Upper lobe of left lung (tissue), 6 donors: ENCODE measurements at places on chromosomes 4 and X.

DNA sequence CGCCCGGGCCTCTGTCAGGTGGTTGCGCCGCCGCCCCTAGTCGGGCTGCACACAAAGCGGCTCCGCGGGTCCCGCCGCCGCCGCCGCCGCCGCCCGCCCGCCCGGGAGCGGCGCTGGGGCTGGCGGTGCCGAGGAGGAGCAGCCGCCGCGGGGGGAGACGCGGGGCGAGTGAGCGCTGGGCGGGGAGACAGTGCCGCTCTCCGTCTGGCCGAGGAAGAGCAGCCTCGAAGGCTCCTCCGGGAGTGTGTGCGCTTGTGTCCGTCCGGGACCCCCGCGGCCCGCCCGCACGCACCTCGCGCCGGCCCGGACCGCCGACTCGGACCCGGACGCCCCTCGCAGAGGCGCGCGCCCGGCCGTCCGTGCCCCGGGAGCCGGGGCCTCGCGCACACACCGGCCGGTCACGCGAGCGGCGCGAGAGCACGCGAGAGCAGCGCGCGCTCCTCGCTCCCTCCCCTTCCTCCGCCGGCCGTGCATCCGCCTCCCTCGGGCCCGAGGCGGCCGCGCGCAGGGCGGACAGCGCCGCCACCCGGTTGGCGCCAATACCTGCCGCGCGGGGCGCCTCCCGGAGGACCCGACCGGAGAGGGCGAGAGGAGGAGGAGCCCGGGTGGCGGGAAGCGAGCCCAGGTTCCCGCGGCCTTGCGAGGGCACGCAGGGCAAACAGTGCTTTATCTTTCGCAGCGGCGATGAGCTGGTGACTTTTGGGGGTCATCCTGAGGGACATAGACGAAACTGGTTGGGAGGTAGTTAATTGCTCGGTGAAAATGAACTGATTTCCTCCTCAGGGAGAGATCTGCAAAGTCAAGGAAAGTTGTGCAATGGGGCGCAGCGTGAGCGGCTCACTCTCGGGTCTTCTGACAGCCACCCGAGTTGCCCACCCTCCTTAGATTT is at the start of gene PDS5A:
Gene PDS5A, minus strand, starts transcription at position 423 of the 889 bp plus-strand sequence. CDS start 1,334 bp downstream, outside the sequence.
- peak; percentile 93 for DNase-seq

- no peak for DNase-seq
Observed at GRCh38 chr4:138851391-138852335, 163.9 kb upstream of the NOCT start.

DNA sequence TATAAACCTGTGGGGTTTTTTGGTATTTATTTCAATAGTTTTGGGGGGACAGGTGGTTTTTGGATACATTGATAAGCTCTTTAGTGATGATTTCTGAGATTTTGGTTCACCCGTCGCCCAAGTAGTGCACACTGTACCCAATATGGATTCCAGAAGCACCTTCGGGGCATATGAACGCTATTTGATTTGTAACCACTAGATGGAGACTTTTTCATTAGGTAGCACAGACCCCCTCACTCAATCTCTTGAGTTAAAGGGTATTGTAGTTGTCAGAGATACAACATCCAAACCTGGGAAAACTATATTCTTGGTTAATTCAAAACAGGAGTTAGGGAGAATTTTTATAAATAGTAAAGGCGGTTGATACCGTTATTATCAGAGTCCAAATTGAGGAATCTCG is 79.8 kb downstream of the SPANXN3 start:
- DNase-seq = no peak

DNA sequence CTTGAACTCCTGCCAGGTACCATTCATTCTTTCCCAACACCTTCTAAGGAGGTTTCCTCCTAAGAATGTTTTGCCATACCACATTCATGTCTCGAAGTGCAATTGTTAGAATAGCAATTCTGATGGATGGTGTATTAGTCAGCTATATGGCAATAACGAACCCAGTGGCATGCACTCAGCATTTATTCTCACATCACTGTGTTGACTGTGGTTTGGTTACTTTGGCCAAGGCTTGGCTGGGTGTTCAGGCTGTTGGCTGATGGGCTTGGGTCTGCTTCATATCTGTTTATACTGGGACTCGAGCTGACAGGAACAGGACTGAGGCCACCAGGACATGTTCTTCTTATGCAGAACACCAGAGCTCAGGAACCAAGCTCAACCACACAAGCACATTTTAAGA is 31.7 kb downstream of the PSAPL1 start:
- DNase-seq = no peak

GRCh38 chr4:85909851-85910250 is 434.9 kb downstream of the ARHGAP24 start:
- DNase-seq = peak; percentile 56

DNA sequence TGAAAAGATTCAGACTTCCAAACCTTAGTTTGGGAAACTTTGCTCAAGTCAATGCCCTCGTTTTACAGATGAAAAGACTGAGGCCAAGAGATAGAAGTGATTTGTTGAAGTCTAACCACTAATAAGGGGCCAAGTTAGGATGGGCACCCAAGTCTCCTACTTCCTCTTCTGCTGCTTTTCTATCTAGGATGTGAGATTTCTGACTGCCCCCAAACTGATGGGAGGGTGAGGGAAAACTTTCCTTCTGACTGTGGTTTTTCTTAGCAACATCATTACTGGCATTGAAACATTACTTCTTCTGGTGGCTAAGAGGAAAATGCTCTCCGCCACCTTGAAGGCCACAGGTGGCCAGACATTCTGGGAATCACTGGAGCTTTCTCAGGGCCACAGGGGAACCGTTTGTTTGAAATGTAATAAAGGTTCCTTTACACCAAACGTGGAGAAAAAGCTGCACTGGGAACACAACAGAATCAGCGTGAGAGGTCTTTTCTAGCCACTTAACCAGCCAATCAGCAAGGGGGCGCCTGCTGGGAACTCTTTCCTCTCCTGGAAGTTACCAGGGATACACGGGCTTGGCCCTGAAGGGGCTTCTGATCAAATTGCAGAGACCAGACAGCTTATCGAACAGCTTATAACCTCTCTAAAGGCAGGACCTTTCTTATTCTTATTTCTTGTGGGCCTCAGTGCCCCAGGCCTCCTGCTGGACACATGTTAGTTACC is 115.9 kb upstream of the TEX13D start:
- DNase-seq = no peak

- no peak for DNase-seq
Observed at GRCh38 chr4:1864076-1865008, 6.9 kb upstream of the NSD2 start.

- no peak for DNase-seq
Observed at GRCh38 chrX:31209005-31209628, 137.3 kb upstream of the FTHL17 start.

- peak; percentile 33 for DNase-seq
Observed at GRCh38 chr4:185004562-185005218, 13.6 kb upstream of the HELT start.

DNA sequence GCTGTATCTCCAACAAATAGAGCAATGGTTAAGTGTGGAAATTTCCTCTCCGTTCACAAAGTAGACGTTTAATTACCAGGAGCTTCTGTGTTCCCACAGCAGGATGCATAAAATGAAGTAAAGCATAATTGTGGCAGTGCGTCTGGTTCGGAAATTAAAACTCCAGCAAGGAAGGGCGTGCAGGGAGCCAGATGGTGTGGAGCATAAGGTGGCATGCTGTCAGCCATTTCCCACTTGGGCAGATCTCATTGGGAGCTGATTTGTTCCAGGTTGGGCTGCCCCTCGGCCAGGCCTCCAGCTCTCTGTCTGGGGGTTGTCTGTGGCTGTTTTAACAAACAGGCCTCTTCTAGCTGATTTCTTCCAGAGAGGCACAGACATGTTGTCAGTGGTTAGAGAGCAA is 182.1 kb upstream of the CLNK start:
- DNase-seq = no peak

DNA sequence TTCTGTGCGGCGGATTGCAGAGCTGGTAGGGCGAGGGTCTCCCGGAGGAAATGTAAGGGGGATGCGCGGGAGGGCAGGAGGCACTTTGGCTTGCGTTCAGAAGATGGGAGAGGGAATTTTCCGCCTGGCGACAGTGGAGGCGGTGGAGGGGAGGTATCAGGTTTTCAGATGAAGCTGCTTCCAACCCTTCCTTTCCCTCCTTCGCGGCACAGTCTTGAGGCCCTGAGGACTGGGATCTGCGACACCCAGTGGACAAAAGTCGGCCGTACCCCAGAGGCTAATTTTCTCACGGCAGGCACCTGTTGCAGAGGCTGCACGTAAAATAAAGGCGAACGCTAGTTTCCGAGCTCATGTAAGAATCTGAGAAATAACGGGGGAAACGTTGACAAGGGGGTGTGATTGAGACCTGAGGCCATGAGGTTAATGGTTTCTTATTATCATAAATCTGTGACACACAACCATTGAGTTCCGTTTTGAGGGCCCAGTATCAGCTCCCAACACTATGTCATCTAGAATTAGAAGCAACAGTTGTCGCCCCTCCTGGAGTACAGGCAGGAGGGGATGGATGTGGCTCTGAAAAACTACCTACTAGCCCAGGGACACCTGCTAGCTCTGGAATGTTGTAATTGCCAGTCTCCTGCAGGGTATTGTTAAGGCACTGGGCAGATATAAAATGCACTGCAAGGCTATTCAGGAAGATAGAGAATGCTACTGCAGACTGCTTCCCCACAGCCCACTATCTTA is 1.1 kb downstream of the ZCCHC18 start:
- peak; percentile 33 for DNase-seq

- DNase-seq = no peak
Observed at GRCh38 chr4:159540501-159540900, 437.6 kb downstream of the RAPGEF2 start.

DNA sequence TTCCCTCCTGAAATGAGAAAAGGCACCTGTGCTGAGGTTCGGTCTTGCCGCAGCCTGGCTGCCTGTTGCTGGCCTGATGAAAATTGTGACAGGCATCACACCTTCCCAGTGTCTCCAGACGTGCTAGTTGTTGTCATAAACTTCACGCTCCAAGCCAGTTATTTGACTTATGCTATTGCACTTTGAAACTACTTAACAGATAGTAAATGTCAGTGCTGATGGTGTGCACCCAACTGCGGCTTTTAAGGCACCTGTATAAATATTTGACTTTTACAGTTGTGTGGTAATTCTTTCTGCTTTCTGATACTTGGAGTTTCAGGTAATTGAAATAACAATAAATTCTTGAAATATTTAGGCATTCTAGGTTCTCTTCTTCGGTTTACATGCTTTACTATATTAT is 1.8 kb downstream of the WWC2 start:
- DNase-seq = no peak

GRCh38 chr4:128776794-128777216 is 32.7 kb upstream of the JADE1 start:
- peak; percentile 88 for DNase-seq

- no peak for DNase-seq
Observed at GRCh38 chrX:107452581-107452980, 3.1 kb downstream of the FRMPD3 start.

DNA sequence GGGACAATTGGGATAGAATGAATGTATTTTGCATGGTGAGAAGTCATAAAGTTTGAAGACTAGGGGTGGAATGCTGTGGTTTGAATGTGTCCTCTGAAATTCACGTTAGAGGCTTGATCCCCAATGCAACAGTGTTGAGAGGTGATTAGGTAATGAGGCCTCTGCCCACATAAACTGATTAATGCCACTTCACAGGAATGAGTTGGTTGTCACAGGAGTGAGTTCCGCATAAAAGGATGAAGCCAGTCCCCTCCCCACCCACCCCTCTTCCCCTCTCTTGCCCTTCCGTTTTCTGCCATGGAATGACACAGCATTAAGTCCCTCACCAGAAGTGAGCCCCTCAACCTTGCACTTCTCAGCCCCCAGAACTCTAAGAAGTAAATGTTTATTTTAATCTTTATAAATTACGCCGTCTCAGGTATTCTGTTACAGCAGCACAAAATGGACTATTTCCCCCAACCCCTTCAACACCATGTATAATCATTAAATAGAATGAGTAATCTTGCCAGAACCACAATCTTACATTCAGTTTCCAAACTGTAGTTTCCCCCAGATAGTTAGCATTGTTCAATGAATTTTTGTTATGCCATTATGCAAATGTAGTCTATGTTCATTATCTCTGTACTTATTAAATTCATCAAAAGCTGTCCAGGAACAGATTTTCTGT is 5.5 kb upstream of the MMAA start:
- DNase-seq = no peak

GRCh38 chrX:131942034-131942433 is 81.1 kb upstream of the STK26 start:
- DNase-seq = no peak

GRCh38 chr4:38954727-38955126 is 77.5 kb downstream of the TMEM156 start:
- no peak for DNase-seq

DNA sequence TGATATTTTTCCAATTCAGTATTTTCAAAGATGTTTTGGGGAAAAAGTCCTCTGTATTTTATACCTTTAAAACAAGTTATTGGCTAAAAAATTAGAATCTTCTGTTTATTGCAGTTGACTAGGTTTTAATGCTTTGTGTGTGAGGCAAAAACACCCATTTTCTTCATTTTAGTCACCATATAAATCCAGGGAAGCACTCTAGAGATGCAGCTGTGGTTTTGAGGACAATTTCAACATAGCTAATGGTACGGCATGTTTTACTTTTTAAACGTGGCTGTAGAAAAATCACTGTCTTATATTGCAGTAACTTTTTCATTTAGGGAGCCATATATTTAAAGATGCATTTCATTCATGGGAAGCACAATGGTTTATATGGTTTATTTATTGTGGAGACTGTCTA is 129.1 kb upstream of the PITX2 start:
- DNase-seq = no peak

DNA sequence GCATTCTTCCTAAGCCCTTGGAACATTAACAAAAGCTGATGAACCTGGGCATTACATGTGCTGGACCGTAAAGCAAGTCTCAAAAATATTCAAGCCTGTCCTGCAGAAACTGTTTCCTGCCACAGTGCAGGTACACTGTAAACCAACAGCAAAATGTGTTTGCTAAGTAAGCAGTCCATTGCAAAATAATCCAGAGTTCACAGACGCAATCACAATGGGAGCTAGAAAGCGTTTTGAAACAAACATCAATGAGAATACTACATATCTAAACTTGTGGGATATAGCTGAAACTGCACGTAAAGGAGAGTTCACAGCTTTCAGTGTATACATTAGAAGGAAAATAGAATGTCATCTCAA is 61.6 kb downstream of the RGS12 start:
- DNase-seq = no peak

- no peak for DNase-seq
Observed at GRCh38 chrX:41661366-41662095, 27.2 kb upstream of the GPR34 start.

DNA sequence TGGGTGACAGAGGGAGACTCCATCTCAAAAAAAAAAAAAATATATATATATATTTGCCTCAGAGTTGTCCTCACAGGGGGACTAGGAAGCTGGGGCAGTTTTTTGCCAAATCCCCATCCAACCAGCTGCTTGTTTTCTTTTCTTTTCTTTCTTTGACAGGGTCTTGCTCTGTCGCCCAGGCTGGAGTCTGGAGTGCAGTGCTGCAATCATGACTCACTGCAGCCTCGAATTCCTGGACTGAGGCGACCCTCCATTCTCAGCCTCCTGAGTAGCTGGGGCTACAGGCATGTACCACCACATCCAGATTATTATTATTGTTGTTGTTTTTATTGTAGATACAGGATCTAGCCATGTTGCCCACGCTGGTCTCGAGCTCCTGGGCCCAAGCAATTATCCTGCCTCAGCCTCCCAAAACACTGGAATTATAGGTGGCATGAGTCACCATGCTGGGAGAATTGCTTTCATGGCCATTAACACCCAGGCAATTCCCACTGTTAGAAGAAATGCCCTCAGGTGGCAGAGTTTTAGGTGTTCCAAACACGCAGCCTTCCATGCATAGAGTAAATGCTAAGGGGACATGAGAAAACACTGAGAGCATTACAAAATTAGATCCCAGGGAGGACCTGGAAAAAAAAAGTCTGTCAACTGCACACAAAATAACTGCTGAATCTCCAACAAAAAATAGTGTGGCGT is 98.0 kb downstream of the ARHGAP6 start:
- no peak for DNase-seq
